HT1080 (cell line): ENCODE measurements at places on chromosomes 2 and 18.

GRCh38 chr2:121794233-121794632, 38.8 kb downstream of the TSN start:
- no peak for DNase-seq

GRCh38 chr18:14089191-14089590, 43.0 kb downstream of the ZNF519 start:
- no peak for DNase-seq

GRCh38 chr18:36808681-36809080, 20.1 kb downstream of the TPGS2 start:
- DNase-seq, result peak; percentile 81

- DNase-seq, result no peak
Observed at GRCh38 chr2:237314198-237314597, 99.8 kb downstream of the COL6A3 start.

DNA sequence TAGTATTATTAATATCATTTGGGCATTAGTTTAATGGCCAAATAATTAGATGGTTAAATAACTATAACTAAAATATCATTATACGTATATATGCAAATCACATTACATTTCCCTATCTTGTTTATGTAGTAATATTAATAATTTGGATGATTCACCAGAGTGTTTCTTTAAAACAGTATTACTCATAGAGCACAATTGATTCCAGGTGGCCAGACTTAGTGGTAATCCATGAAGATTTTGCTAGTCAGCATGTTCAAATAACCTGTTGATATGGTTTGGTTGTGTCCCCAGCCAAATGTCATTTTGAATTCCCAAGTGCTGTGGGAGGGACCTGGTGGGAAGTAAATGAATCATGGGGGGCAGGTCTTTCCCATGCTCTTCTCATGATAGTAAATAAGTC, 782.3 kb downstream of the LRP1B start:
- DNase-seq, result no peak

- no peak for DNase-seq
Observed at GRCh38 chr2:229879191-229879950, 42.4 kb downstream of the TRIP12 start.

DNA sequence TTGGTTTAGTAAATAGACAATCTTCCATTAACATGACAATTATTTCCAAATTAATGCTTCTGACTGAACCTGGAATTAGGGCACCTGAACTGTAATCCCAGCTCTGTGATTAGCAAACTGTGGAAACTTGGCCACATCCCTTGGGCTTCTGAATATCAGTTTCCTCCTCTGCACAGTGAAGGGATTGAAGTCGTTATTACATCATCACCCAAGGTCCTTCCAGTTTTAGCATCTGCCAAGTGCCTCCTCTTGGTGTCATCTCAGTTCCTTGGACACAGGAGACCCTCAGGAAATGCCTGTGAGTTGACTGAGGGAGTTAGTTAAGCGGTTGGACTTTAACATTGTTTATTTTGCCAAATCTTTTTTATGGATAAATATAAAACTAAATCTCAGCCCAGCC, 64.8 kb downstream of the MOGAT1 start:
- DNase-seq, result peak; percentile 60

DNA sequence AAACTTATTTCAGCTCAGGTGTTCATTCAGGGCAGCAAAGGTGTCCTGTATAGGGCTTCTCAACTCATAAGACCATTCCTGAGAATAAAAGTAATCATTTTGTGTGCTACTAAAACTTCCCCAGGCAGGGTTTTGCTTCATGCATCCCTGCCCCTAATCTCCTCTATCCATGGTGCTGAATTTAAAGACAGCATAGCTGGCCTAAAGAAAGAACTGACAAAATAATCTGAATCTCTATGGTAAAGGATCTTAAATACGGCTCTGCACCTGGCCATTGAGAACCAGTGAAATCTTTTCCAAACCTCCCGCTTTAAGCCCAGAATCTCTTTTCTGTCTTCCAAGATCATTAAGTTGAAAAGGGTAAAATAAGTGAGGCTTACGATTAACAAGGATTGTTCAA, 292.1 kb upstream of the KLHL29 start:
- DNase-seq, result peak; percentile 5

DNA sequence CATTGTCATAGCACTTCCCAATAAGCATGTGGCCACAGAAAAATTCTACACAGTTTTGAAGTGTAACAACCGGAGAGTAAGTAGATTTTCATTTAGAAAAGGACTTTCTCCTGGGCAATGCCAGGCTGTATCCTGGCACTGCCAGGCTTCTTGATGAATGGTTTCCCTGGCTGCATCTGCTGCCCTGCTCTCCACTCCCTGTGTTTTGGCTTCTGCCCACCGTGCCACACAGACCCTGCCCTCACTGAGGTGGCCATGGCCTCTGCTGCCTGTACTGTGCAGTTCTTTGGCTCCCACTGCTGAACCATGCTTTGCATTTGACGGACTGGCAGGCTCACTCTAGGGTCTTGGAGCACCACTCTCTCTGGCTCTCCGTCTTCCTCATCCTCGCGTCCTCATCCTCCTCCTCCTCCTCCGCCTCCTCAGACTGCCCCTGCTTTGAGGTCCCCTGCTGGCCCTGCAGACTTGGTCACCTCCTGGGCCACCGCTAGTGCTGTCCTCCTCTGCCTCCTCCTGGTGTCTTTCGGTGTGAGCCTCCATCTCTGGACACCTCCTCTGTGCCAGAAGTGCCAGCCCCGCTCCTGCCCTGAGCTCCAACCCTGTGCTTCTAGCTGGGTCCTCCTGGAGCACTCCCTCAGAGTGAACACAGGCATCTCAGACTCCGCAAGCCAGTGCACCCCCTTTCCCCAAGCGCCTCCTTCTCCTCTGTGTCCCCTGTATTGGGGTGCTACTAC, 45.9 kb upstream of the CNGA3 start:
- no peak for DNase-seq

DNA sequence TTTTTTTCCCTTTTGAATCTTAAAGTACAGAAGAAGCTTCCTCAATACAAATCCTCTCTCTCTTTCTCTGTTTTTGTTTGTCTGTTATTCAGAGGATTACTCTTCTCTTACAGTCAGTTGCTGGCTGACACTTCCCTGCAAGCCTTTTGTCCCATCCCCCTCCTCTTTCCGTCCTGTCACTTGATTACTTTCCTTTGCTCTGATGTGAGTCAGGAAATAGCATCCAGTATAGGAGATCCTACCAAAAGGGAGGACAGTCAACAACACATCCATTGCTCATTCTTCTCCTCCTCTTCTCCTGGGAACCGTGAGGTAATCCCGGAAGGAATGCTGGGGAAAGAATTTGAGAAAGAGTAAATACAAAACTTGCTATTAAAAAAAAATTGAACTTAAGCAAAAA, 79.3 kb upstream of the SCN7A start:
- DNase-seq, result peak; percentile 64

GRCh38 chr2:20398956-20399567, 47.8 kb upstream of the RHOB start:
- no peak for DNase-seq

DNA sequence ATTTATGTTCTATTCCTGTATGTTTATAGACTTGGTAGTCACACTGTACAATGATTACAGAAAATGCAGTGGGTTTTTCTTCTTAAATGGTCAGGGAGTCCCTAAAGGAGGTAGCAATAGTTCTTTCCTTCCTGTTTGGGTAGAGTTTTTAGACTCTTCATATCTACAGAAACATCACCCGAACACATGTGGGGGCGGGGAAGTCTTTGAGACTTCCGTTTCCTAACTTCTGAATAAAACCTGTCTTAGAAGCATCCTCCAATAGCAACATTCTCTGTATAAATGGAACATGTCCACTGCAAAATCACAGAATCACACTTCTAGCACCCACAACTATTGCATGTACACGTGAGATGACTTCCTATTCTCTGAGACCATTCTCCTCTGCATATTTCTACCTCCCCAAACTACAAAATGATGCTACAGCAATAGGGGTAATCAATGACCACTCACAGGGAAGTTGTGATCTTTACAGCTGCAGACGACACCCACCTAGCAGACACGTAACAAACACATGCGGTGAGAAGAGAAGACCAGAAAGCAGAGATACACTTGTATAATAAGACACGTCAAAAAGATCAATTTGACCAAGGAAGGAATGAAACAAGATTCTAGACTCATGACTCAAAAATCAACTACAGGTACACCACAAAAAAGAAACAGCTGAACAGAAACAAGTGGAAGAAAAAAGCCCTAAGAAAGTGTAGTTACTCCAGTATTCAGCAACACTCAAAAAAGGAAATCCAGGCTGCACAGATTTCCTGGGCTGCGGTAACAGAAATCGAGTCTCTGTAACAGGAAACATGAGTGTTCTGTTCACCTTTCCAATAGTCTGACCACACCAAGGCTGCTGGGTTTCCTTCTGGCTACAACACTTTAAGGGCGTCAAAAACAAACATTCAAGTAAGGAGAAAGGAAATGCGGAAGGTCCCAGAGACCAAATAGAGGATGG, 120.4 kb downstream of the ZNF516 start:
- DNase-seq, result no peak

- DNase-seq, result no peak
Observed at GRCh38 chr2:221176667-221177066, 395.4 kb downstream of the EPHA4 start.

GRCh38 chr2:19540739-19541525, 182.5 kb upstream of the OSR1 start:
- peak; percentile 87 for DNase-seq

DNA sequence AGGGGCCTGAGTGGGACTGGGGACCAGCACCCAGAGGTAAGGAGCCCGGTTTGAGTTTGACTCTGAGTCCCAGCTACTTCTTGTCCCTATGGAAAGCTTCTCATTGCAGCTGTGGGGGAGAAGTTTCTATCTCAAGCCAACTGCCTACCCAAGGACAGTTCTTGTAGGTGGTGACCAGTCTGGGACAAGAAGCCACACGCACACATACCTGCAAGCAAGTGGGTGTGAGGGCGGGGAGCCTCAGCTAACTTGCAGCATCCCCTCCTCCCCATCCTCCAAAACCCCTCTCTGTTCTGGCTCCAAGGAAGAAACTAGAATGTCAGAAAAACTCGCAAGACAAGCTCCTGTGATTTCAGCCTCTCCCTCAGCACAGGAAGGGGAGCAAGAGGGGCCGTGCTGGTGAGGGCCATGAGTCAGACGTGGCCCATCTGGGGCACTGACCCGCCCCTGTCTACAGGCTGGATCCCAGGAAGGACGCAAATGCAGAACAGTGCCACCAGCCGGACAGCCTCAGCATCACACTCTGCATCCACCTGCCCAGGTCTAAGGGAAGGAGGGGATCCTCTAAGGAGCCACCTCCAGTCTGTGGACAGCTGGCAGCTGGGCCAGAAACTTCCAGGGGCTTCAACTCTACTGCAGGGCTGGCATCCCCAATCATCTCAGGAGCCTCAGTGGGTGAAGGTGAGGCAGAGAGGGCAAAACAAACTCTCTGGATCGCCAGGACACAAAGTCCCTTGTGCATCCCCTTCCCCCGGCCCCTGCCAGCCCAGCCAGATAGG, 103.4 kb downstream of the TNS1 start:
- peak; percentile 91 for DNase-seq

DNA sequence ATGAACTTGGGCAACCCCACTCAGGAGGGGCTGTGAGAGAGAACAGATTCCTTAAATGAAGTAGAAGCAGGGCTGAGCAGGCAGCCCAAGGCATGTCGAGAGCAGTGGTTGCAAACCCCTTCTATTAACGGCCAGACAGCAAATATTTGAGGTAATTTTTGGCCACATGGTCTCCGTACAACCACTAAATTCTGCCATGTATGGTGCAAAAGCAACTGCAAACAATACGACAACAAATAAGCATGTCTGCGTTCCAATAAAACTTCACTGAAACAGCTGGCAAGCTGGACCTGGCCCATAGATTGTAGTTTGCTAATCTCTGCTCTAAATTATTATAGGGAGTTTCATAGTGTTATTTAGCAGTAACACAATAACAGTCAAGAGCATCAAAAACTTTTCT, 217.0 kb upstream of the ZNF521 start:
- no peak for DNase-seq

DNA sequence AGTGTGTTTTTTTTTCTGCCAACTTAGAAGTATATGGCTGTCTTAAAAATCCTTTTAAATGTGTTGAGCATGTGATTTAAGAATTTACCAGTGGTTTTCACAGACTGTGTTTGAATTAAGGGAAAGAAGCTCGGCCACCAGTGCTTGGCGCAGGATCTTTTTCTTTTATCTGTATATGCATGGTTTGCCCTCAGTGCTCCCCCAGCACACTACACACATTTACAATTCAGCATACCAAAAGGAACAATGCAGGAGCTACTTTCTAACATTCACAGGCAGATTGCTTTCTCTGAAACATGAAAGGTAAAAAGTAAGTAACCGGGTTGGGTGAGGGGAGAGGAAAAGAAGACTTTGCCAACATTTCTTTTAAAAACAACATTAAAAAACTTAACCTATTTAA, 3.9 kb downstream of the SALL3 start:
- DNase-seq, result no peak

GRCh38 chr2:66633631-66634030, 198.7 kb downstream of the MEIS1 start:
- no peak for DNase-seq

DNA sequence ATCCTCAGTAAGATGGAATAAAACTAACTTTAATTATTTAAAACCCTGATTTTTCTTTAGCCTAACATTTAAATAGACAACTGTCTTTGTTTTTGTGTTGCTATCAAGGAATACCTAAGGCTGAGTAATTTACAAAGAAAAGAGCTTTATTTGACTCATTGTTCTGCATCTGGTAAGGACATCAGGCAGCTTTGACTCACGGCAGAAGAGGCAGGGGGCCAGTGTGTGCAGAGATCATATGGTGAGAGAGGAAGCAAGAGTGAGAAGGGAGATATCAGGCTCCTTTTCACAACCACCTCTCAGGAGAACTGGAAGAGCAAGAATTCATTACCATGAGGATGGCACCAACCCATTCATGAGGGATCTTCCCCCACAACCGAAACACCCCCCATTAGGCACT, 64.6 kb upstream of the TFPI start:
- peak; percentile 41 for DNase-seq

DNA sequence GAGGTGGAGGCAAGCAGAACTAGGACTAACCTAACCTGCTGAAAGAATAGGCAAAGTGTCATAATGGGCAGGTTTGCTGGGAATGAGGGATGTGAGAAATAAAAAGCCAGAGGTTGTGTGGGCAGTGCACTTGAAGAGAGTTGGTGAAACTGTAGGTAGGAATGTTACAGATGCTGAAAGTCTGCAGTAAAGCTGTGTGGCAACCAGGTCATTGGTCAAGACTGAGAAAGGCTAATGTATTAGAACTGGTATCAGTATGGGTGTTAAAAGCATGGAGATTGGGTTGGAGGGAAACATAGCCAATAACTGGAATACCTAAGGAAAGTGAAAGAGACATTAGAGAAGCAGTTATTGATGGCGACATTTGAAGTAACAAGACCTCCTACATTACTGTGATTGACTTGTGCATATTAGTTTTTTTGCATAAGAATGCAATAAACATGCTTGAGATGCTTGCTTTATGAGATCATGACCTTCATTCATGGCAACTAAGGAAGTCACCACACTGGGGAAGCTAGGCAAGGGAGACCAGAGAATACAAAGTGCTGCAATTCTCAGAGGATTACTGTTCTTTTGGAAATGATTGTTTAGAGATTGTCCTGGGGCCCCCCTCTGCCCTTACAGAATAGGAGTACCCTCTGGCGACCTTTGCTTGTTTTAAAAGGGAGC, 11.8 kb downstream of the GULP1 start:
- DNase-seq, result no peak
